Naive B cell (primary cell): ENCODE measurements at places on chromosomes 11 and 22. TPM values are rescaled to one million over a fixed set of nuclear protein-coding genes. Genes with fewer than 3 reads are reported as not detected.

DNA sequence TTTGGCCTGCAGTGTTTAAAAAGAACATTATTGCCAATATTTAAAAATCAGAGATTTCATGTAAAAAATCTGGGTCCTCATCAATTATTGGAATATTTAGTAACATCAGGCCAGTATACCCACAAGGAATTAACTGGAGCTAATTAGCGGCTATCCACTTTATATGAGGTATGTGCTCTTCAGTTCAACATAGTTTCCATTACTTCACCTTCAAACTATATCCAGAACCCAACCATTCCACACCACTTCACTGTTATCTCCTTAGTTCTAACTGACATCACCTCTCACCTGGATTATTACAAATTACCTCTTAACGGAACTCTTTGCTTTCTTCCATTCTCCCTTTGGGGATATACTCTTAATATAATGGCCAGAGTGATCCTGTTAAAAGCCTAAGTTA, 64.7 kb downstream of the DENND5A start:
- DNase-seq: no peak

Gene BTG4
- not detected for polyA plus RNA-seq

DNA sequence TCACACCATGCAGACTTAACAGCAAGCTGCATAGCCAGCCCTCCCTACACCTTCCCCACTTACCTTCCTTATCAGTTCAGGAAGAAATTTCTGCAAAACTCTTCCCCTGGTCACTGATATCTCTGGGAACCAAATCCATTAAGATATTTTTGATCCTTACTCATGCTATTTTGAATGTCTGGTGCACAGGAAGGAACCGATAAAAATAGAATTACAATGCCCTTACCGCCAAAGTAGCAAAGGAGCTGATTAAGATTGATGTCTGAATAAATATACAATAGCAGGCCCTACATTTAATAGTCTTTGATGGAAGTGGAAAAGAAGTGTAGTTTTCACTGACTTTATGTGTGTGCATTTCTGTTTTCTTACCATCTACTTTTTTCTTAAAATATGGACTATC, 117.3 kb downstream of the MPPED2 start:
- no peak for DNase-seq

- DNase-seq: no peak
These were observed 1888.9 kb downstream of the LRRC4C start for GRCh38 chr11:39570526-39570925.

GRCh38 chr11:117443266-117444186, 115.9 kb downstream of the CEP164 start:
- no peak for DNase-seq

Gene ZNF202
- 16.4 TPM for polyA plus RNA-seq

Gene SLC25A45
- polyA plus RNA-seq: 18.0 TPM

GRCh38 chr11:65916391-65916790, 2.5 kb downstream of the C11orf68 start:
- DNase-seq: no peak
